ENCODE measurements at places on chromosomes 16 and 17.

- no peak for DNase-seq
Observed at GRCh38 chr16:68355447-68356248, 44.8 kb downstream of the PRMT7 start.

- no peak for DNase-seq
Observed at GRCh38 chr16:78936060-78936459, 664.5 kb downstream of the MAF start.

DNA sequence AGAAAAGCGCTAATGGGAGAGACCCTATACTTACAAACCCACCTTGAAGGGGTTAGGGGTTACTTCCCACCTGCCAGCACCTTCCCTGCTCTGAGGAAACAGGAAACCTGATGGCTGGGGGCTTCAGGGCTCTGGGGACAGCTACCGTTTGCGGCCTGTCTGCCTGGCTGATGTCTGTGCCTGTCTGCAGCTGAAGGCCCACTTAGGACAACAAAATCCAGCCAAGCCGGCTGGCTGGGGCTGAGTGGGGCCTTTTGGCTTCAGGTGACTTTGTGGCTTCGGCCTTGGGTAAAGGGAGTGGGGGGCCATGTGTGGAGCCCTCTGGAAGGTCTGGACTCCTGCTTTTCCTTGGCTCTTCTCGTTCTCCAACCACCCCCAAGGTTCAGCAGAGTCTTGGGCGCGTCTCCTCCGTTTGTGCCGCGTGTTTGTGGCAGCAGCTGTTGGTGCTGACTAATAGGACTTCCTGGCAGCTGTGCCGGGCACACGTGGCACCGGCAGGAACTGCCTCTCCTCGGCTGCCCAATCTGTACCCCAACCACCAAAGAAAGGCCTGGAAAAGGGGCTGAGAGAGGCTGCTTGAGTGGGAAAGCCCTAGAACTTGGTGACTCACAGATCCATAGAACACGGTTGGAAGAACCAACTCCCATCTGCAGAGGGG is 186.7 kb downstream of the MSI2 start:
- DNase-seq = peak; percentile 65

GRCh38 chr16:63457869-63458268 is 1421.6 kb upstream of the CDH8 start:
- no peak for DNase-seq

GRCh38 chr16:84313921-84314320 is 19.2 kb downstream of the WFDC1 start:
- no peak for DNase-seq

DNA sequence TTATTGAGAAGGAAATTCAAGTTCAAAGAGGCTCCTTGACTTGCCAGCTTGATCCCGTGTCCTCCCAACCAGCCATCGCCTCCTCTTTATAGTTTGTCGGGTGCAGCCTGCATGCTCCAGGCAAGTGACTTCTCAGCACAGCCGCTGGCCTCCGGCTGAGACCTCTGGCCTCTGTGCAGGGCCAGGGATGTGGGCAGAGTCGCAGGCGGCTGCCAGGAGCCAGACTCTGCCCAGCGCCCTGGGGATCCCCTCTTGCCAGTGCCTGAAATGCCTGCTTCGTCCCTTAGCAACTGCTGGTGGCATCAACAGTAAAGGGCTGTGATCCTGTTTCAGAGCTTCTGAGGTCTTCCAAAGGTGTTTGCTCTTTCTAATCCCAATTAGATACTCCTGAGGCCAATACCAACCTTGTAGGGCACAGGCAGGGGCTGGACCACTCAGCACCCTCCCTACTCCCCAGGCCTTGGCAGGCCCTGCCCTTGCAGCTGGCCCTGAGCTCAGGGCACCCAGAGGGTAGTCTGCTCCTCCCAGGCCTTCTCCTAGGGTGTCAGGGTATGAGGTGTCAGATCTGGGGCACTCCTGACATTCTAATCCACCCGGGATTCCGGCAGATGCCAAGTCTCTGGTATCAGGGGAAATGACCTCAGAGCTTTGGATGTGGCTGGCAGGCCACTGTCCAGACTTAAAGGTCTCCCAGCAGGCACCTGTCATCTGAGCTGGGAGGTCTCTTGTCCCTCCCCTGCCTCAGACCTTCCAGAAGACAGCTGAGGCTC is 68.0 kb upstream of the SIAH1 start:
- DNase-seq = no peak

DNA sequence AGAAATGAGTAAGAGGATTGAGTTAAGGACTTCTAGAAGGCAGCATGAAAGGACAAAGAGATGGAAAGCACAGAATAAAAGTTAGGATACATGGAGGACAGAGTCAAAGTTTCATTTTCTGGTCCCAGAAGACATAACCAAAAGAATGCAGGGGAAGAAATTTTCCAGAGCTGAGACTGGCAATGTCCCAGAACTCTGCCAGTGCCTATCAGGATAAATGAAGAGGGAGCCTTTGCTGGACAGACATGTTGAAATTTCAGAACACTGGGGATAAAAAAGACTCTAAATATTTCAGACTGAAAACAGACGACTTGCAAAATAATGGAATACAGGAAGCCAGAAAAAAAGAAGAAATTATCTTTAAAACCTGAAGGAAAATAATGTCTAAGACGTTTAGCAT is 55.7 kb downstream of the NT5M start:
- DNase-seq = no peak

GRCh38 chr17:902463-902862 is 77.1 kb downstream of the NXN start:
- no peak for DNase-seq

DNA sequence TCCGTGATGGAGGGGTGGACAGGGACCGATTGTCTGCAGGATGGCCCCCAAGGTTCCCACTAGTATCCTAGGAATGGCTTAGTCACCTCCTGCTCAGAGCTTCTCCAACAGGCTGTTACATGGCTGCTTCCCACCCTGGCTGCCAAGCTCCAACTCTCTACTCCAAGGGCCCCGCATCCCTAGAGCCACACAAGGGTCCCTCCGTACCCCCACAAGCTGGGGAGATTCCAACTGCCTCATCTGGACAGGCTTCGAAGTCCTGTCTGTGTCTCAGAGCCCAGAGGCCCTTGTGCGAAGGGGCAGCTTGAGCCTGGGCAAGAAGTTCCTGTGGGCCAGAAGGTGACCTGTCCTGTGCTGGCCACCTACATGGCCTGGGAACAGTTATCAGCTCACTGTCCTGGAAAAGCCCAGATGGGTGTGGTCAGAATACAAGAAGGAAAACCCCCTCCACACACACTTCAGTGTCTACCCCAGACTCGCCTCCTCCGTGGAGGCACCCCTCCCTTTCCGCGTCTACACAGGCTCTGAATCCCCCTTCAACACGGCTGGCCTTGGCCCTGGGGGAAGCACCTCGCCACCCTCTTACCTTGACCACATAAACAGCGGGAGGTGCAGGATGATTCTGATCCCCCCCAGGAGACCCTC is 586 bp downstream of the MEAK7 start:
- DNase-seq = no peak

DNA sequence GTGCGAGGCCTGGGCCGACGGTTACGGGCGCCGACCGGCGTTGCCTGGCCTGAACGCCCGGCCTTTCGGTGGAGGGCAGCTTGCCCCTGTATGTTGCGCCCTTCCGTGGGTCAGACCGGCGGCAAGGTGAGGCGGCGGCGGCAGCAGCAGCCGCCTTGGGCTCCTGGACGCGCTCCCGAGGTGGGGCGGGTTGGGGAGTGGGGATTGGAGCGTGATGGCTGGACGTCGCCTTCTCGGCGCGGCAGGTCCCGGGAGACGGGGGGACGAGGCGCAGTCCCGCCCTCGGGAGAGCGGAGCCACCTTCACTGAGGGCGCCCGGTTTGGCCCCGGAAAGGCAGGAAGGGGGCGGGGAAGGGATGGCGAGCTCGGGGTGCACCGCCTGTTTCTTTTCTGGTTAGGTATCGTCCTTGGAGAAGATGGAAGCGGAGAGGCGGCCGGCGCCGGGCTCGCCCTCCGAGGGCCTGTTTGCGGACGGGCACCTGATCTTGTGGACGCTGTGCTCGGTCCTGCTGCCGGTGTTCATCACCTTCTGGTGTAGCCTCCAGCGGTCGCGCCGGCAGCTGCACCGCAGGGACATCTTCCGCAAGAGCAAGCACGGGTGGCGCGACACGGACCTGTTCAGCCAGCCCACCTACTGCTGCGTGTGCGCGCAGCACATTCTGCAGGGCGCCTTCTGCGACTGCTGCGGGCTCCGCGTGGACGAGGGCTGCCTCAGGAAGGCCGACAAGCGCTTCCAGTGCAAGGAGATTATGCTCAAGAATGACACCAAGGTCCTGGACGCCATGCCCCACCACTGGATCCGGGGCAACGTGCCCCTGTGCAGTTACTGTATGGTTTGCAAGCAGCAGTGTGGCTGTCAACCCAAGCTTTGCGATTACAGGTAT is 671 bp downstream of the DGKE start:
- DNase-seq = peak; percentile 75

DNA sequence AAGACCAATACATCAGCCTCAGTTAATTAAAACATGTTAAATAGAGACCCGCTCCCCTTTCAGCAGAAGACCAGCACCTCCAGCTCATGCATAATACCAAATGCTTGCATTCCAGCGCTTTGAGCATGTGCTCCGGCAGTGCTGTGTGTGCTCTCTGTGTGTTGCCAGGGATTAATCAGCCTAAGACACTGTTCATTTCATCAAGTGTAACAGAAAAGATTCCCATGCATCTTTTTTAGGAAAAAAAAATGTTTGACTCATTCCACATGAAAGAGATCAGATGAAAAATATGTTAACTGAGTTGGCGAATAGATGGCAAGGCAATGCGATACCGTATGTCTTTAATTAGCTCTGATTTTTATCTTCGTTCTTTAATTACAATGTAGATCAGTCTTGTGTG is 187.6 kb downstream of the RPTOR start:
- no peak for DNase-seq

DNA sequence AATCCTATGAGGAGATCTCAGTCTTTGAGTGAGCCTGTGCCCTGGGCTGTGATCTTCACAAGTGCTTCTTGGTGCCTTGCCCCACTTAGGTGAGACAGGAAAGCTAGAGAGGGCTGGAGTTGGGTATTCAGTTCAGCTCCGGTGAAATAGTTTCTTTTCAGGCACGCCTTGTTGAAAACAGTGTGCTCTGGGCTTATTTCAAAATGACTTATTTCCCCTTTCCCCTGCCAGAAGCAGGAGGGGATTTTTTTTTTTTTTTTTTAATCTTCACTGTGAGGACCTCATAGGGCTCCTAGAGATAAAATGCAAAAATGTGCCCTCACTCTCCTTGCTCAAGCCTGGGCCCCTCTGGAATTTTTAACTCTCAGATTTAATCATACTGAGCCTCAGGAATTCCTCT is 27.2 kb downstream of the MOSMO start:
- no peak for DNase-seq

- no peak for DNase-seq
Observed at GRCh38 chr17:43831633-43832032, 1.3 kb downstream of the MPP3 start.

DNA sequence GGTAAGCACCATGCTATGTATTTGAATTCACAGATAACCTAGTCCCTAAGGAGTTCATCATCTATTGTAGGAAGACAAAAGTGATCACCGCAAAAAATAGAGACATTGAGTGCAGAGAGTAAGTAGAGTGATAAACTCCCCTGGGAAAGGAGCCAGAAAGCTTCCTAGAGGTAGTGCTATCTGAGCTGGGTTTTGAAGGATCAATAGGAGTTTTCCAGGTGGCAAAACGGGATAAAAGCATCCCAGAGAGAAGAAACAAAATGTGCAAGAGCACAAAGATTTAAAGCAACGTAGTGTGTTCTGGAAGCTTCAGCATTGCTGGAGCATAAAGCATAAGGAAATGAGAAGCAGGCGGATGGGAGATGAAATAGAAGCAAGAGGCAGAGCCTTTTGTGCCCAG is 120.7 kb upstream of the PLCG2 start:
- no peak for DNase-seq

DNA sequence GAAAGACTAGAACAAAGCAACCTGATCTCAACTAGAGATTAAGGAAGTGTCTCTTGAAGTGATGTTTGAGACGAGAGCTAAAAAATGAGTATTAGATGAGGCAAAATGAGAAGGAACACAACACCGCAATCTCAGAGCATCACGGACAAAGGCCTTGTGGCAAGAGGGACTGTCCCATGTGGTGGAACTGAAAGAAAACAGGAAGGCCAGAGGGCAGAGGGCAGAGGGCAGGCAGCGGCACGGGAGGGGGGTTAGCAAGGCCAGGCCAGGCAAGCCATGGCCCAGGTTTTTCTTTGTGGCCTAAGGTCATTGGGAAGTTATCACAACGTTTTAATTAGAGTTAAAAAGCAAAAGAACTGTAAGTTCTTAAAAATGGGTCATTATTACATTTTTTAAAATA is 22.5 kb downstream of the RPA1 start:
- no peak for DNase-seq

GRCh38 chr17:76558198-76559095 is 18.6 kb downstream of the PRCD start:
- DNase-seq = no peak

- no peak for DNase-seq
Observed at GRCh38 chr17:47878203-47879027, 17.6 kb upstream of the SP2 start.

DNA sequence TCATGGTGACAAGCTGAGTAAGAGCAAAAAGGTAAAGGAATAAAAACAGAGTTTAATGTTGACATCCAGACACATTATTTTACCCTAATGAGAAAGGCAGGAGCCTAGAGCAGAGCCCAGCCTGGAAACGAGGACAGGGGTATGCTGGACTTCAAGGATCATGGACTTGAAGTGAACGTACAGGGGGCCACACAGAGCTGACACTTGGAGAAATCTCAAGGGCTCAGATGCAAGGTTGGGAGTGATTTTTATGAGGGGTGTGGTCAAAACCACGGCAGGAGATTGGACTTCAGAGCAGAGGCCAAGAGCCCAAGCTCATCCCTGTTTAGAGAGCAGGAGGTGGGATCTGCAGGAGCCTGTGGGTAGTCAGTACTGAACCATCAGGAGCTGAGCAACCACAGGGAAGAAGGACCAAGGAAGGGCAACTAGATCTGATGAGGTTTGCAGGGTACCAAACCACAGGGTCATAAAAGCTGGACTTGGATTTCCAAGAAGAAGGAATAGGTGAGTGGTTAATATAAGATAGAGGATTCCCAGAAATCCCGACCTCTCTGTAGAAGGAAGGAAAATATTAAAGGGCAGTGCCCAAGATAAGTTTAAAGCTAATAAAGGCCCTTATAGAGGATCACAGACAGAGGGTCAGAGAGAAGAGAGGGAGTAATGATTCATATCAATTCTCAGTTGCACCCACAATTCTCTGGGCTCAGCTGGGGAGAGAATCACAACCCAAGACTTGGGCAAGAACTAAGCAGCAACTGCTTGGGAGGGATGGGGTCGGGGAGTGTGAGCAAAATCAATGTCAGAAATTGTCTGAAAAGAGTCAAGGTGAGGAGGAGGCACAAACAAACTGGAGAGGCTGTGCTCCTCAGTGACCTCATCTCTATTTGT is 331.7 kb downstream of the SOX9 start:
- DNase-seq = no peak

- DNase-seq = no peak
Observed at GRCh38 chr17:80106176-80106575, 4.8 kb downstream of the GAA start.

- DNase-seq = no peak
Observed at GRCh38 chr17:39665642-39666224, 584 bp downstream of the TCAP start.

- DNase-seq = no peak
Observed at GRCh38 chr17:63041251-63041650, 75.2 kb downstream of the TANC2 start.

GRCh38 chr16:69448470-69449193 is 24.2 kb downstream of the CYB5B start:
- no peak for DNase-seq
